Naive thymus-derived CD8-positive, alpha-beta T cell (primary cell): ENCODE measurements at places on chromosomes 5 and 9.
A peak's percentile ranks its signal among the peaks of the same experiment; 100 is the strongest.

- no peak for DNase-seq
Measured at GRCh38 chr5:111229871-111230810, 6.0 kb downstream of the CAMK4 start.

- DNase-seq: no peak
Measured at GRCh38 chr5:112316006-112316405, 103.1 kb downstream of the EPB41L4A start.

DNA sequence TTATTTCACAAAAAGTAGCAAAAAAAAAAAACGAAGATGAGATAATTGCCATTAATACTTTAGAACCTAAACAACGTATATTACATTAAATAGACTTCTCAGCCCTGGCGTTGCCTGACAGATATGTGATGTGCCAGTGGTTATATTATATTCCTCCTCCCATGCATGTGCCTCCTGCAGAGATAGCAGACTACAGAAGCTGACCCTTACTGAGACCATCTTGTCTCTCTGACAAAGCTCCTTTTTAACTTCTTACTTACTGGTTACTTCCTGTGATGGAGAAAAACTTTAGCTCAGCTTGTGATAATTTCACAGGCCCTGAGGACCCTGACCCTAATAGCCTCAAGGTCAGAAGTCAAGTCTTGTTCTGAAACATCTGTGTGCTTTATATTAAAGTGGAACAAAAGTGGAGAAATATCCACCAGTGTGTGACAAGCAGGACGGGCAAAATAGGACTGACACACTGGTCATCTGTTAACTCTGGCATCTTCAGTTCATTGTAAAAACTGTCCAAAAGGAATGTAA is 80.6 kb upstream of the POU5F2 start:
- DNase-seq: no peak

GRCh38 chr5:115599924-115600323 is 2.4 kb downstream of the TICAM2 start:
- no peak for DNase-seq

- no peak for DNase-seq
Measured at GRCh38 chr5:125198270-125198974, 452.0 kb upstream of the ZNF608 start.

DNA sequence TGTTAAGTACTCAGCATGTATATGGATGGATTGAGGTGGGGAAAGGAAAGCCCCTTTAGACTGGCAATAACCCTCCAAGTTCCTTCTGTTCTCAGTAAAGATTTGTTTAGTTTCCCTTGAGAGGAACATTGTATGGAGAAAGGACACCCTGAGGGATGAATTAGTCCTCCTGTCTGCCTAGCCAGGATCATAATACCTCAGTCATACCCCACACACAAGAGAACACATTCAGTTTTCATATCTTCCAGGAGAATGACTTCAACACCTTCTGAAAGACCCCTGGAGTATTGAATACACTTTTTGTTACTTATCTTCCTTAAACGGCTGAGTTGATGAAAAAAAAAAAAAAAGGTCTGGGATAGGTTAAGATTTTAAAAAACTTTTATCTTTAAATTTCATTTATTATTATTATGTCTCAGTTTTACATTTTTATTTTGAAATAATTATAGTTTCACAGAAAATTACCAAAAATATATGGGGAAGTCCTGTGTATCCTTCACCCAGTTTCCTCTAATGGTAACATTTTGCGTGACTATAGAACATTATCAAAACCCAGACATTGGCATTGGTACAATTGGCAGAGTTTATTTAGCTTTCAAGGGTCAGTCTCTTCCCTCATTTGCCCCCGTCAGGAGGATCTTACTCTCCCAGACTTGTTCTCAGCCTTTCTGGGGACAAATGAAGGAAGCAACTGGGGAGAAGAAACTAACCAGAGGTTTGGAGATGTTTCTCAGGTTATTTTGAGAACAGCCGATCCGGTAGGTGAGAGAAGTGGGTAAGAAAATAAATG is 88.0 kb downstream of the ACTBL2 start:
- DNase-seq: no peak

GRCh38 chr5:88675168-88675707 is 207.7 kb downstream of the MEF2C start:
- DNase-seq: no peak

- DNase-seq: no peak
Measured at GRCh38 chr9:111008158-111009075, 29.9 kb downstream of the LPAR1 start.

- no peak for DNase-seq
Measured at GRCh38 chr5:172945151-172945550, 14.1 kb upstream of the RPL26L1 start.

DNA sequence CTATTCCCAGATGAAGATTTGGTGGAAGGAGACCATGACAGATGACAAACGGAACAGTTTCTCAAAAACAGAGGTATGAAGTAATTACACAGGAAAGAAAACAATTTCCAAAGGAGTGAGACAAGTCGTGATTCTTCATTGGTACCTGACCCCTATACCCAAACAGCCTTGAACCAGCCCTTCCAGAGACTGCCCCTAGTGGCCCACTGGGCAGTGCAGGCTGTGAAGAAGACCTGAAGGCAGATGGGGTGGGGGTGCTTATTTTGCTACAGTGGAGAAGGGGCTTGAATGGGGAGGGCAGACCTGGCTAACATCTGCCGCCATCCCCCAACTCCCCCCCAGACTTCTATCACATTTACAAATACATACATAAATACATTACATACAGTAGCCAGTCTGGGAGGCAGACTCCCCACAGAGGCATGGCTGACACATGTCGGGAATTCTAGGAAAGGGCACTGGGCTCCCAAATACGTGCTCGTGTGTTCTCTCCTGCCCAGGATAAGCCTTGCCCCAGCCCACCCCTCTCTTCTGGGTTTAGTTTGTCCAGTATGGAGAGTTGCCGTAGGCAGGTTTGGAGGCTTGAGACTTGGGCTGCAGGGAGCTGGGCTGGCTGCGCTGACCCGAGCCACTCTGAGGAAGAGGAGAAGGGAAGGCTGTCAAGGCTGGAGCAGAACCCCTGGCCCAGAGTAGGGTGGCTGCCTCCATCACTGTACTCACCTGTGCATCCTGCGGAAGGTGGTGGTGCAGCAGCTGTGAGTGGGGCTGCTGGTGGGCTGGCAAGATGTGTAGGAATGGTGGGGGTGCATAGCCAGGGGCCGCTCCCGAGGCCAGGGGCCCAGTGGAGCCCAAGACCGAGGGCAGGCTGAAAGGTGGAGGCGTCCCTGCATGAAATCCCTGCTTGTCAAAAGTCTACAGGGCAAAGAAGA is 105.3 kb downstream of the UBE2R2 start:
- no peak for DNase-seq

DNA sequence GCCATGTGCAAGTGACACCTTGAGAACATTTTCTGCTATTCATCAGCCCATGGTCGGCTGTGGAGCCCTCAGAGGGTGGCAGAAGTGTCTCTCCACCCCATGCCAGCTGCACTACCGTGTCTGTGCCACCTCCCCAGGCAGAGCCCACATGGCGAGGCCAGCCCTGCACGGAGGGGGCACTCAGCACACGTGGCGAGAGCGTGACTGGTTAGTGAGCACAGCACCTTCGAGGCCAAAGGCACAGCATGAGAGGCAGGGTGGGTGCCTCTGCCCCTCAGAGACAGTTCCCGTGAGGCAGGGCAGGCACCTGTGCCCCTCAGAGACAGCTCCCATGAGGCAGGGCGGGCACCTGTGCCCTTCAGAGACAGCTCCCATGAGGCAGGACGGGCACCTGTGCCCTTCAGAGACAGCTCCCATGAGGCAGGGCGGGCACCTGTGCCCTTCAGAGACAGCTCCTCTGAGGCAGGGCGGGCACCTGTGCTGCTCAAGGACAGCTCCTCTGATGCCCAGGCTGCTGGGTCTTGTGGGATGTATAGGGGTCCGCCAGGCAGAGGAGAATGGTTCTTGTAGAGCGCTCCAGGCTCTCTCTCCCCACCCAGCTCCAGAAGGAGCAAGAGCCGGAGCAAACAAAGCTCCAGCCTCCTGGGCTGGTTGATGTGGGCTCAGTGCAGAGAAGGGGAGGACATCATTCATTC is 179.8 kb upstream of the PPP1R26 start:
- no peak for DNase-seq

DNA sequence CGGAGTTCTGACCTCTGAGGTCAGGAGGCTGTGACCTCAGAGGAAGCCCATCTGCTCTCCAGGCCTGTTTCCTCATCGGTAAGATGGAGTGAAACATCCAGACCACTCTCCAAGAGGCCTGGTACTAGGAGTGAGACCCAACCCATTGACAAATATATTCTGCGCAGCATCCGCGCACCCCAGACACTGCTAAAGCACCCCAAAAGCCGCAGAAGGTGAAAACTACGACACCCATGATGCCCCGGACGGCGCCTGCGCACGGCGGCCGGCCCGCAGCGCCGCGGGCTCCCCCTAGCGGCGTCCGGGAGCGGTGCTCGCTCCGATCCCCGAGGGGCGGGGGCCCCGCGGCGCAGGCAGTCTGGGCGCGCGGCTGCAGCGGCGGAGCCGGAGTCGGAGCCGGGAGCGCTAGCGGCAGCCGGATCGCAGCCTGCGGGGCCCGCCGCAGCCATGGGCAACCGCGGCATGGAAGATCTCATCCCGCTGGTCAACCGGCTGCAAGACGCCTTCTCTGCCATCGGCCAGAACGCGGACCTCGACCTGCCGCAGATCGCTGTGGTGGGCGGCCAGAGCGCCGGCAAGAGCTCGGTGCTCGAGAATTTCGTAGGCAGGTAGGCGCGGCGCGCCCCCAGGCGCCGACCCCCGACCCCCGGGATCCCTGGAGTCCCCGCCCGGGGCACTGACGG is at the start of gene DNM1:
DNM1 (plus strand) TSS at position 356 of the 683 bp plus-strand sequence; CDS start at position 448, 92 bp downstream.
- DNase-seq: peak; percentile 67

DNA sequence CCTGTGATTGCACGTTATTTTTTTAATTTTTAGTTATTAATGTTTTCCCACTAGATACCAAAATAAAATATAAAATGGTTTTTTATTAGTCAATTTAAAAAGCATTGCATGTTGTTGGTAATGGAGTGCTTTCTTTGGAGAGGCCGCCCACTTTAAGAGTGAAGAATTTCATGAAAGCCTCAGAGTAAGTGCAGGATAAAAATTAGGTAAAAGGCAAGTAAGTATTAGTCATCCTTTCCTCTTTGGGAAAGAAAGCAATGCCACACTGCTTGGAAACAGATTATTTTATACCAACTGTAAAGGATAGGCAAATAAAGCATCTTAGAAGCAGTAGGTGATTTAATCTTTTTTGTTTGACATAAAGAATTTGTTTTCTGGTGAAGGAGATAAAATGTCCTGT is 62.9 kb downstream of the HSD17B4 start:
- no peak for DNase-seq

DNA sequence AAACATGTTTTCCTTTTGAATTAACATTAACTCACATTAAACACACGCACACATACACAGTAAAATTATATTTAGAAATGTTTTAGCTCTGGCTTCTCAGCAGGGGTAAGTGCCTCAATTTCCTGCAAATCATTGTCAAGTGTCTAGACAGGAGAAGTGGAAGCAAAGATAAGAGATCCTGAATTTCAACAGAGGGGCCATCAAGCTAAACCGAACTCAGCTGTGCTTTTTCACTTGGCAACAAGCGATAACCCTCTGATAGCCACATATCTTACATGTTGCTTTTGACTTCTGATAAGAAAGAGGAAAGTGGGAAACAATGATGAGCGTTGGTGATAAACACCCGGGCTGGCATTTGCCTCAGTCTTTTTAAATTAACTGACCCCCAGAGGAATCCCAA is 79.7 kb upstream of the SPDL1 start:
- no peak for DNase-seq
